ENCODE measurements at places on chromosomes 2 and 18. TPM values are rescaled to one million over a fixed set of nuclear protein-coding genes. Genes with fewer than 3 reads are reported as not detected.

DNA sequence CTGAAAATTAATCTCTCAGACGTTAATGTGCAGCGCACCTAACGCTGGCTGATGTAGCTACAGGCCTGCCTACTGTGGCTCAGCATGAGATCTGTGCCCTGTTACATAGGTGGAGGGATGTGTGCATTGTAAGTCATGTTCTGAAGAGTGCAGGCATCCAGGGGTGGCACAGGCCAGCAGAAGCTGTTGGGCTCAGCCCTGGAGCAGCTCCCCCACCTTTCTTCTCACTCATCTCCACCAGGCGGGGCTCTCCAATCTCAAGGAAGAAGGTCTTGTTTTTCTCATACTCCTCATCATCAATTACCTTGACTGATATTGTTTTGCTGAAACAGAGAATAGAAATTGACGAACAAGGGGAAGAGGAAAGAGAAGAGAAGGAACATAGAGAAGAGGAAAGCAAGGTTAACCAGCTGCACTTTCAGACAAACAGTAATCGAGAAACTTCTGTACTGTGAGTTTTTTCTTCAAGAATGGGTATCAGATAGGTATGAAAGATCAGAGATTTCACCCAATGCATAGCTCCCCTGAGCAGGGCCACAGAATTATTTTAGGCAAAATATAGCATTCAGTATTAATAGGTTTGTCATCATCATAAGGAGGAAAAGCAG, 273.6 kb downstream of the SLC8A1 start:
- no peak for DNase-seq

RSAD2 gene
- 2.5 TPM for polyA plus RNA-seq

IL18RAP gene
- polyA plus RNA-seq: 0.34 TPM

DNA sequence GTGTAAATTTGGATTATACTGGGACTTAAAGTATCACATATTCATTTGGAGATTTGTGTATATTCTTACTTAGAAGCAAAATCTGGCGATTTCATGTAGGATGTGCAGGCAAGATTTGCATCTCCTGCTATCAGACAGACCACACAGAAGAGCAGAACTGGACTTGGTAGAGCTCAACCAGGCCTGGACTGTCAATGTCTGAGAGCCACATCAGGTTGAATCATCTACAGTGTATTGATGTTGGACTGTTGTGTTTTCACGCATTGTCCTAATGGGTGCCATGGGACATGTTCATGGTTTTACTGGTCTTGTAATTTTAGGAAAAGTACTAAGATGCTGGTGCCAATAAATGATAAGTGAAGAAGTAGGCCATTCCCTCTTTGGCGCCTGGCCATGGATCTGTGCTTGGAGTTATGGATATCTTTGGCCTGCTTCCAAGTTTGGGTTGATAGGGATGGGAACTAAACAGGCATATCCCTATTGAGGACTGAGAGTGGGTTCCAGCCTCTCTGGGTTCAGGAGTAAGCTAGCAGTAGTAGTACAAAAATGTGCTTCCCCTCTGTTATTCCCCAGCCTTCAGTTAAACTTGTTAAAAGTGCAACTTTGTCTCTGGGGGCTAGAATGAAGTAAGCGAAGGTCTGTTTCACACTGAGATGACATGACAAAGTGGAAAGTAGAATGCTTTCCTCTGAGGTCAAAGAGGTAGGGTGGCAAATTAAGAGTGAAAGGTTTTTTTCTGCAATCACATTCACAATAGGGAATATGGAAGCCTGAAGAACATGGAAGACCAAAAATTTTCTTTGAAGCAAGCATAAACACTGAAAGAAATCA, 49.2 kb upstream of the NEMP2 start:
- no peak for DNase-seq

- no peak for DNase-seq
Observed at GRCh38 chr2:191556463-191556862, 121.5 kb upstream of the NABP1 start.

WNT10A gene
- polyA plus RNA-seq: not detected
